ENCODE measurements at places on chromosomes 11 and 22.

GRCh38 chr11:30902929-30903328 lies 316.8 kb upstream of the MPPED2 start:
- no peak for DNase-seq

DNA sequence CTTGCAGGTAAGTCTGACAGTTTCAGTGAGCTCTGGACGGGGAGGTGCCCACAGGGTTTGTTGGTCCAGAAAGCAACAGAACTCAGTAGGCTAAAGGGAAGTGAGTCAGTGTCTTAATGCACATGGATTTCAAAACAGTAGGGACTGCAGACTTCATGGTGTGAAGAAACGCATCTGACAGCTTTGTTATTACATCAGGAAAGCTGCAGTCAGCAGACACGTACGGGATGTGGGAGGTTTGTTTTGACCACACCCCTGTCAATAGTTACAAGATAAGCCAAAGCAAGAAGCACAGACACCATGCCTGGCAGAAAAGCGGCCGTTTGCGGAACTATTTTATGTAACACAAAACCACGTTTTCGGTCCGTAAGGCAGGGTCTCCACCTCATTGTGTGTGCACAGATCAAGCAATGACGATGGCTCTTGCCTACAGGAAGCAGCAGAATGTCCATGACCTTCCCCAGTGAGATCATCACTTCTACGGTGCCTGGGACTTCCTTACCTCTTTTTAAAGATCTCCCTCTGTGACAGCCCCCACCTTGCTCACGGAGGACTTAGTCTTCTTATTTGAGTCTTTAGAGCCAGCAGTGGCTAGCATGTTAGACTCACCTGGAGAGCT lies 58.2 kb upstream of the FTH1 start:
- DNase-seq: peak; percentile 99

GRCh38 chr11:394034-394857 lies at the start of gene PKP3:
TSS of gene PKP3 (plus strand) at chr11:394209. CDS start at chr11:394293, 84 bp downstream.
- peak; percentile 53 for DNase-seq

GRCh38 chr11:19672586-19673206 lies 39.9 kb upstream of the NAV2 start:
- no peak for DNase-seq

- peak; percentile 42 for DNase-seq
Measured at GRCh38 chr11:122042981-122043380, 73.0 kb downstream of the BLID start.

DNA sequence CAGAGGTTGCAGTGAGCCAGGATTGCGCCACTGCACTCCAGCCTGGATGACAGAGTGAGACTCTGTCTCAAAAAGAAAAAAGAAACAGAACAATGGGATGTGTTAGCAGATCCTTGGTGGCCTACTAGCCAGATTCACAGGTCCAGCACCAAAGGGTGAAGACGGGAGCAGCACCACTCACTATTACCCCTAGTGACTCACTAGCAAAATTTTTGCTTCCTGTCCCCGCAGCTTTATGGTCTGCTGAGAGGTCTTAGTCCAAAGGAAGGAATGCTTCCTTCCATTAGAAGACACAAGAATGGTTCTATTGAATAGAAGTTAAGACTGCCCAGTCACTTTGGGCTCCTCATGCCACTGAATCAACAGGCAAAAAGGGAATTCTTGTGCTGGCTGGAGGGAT lies 35.9 kb upstream of the NUP50 start:
- peak; percentile 30 for DNase-seq

DNA sequence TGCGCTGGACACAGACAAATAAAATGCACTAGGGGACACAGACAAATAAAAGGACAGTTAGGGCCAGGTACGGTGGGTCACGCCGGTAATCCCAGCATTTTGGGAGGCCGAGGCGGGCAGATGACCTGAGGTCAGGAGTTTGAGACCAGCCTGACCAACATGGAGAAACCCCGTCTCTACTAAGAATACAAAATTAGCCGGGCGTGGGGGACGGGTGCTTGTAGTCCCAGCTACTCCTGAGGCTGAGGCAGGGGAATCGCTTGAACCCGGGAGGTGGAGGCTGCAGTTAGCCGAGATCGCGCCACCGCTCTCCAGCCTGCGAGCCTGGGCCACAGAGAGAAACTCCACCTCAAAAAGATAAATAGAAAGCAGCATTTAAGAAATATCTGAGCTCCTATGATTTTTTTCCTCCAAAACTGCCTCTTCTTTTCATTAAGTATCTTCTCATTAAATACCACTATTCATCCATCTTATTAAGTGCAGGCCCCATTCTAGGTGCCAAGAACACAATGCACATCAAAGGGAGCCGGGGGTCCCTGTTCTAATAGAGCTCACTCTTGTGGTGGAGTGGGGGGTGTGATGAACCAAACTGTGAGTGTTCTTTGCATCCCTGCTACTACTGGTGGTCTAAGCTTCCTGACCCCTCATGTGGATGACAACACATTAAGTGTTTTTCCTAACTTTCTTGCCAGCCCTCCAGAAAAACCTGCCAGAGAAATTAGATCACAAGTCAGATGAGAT lies 766 bp upstream of the ZNHIT2 start:
- DNase-seq: no peak

DNA sequence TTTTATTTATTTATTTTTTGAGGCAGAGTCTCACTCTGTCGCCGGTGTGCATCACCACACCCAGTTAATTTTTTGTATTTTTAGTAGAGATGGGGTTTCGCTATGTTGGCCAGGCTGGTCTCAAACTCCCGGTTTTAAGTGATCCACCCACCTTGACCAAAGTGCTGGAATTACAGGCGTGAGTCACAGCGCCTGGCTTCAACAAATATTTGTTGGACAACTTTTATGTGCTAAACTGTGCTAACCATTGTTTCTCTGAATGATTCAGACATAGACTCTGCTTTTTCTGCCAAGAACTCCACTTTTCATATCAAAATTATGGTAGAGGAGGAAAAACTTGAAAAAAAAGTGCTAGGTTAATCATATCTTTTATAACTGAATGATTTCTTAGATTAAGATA lies 36.3 kb downstream of the MMP7 start:
- DNase-seq: peak; percentile 49

DNA sequence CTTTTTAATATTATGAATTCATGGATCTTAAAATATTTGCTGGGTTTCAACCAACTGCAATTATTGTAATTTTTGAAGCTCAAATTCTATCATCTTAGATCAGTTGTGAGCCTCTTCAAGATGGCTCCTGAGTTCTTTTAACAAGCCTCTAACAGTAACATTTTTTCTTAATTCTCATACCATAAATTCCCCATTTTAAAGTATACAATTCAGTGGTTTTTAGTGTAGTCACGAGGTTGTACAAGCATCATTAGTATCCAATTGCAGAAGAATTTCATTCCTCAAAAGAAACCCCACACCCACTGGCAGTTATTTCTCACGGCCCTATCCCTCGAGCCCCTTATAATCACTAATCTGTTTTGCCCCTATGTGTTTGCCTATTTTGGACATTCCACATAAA lies 270.8 kb downstream of the SBF2 start:
- no peak for DNase-seq

DNA sequence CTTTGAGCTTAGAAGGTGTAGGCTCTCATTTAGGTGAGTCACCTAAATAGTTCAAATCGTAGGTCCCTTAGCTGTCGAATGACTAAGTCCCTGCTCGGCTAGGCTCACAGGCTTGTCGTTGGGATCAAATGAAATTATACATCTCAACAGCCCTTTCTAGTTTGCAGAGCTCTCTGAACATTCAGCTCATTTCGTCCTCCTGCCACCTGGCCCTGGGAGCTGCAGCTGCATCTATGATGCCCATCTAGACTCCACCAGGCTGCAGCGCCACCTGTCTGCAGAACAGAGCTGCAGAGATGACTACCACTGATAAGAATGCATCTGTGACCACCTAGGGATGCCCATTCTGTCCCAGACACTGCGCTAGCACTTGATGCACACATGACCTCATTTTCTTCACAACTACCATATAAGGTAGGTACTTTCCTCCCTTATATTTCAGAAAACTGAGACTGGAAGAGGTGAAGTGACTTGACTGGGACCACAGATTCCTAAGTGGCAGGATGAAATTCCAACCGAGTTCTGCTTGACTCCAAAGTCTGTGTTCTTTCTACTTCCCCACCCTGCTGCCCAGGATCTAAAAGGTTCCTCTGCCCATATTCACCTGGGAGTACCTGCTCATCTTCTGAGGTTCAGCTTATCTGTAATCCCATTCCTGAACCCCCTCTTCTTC lies 141.1 kb upstream of the NARS2 start:
- peak; percentile 35 for DNase-seq

DNA sequence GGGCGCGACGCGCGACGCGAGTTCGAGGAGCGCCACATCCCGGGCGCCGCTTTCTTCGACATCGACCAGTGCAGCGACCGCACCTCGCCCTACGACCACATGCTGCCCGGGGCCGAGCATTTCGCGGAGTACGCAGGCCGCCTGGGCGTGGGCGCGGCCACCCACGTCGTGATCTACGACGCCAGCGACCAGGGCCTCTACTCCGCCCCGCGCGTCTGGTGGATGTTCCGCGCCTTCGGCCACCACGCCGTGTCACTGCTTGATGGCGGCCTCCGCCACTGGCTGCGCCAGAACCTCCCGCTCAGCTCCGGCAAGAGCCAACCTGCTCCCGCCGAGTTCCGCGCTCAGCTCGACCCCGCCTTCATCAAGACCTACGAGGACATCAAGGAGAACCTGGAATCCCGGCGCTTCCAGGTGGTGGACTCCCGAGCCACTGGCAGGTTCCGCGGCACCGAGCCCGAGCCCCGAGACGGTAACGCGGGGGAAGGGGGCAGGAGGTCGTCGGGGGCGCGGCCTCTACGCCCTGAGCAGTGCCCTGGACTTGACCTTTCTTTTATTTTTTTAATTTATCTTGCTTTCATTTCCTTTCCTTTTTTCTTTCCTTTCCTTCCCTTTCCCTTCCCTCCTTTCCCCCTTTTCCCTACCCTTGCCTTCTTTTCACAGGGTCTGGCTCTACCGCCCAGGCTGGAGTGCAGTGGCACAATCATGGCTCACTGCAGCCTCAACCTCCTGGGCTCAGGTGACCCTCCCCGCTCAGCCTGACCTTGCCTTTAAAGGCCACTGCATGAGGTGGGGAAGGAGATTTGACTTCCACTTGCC lies 5.0 kb downstream of the MPST start:
- no peak for DNase-seq

DNA sequence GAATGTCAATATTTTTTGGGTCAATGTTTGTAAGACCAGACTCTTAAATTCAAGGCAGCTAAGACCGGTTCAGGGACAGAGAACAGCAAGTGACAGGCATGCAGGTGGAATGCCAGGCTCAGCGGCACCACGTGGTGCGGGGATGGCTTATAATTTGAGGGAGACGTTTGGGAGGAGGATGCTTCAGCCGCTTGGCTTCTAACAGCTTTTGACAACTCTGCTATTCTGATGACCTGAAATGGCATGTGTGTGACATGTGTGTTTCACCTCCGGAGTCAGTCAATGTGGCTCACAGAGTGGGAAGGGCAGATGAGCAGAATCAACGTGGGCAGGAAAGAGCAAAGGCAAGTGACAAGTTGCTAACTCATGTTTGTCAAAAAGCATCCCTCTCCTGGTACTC lies 228.3 kb downstream of the KIRREL3 start:
- no peak for DNase-seq

- DNase-seq: peak; percentile 45
Measured at GRCh38 chr11:19673924-19674729, 38.5 kb upstream of the NAV2 start.

DNA sequence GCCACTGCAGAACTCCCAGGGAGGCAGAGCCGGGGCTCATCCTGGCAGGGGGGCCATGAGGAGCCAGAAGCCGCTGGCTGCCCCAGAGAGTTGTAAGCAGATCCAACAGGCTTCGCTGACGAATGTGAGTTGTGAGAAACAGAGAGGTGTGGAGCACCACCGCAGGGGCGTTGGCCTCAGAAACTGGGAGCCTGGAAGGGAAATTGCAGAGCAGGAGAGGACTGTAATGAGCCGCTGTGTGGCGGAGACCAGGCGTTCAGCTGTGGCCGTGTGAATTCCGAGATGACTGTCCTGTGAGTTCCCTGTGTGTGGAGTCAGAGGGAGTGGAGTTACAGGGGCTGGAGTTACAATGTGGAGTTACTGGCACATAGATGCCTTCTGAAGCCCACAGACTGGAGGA lies 27.7 kb upstream of the ETS1 start:
- DNase-seq: no peak

- DNase-seq: no peak
Measured at GRCh38 chr22:23718371-23719165, 27.8 kb downstream of the RGL4 start.

GRCh38 chr22:40179526-40179925 lies 1.8 kb downstream of the TNRC6B start:
- DNase-seq: no peak

DNA sequence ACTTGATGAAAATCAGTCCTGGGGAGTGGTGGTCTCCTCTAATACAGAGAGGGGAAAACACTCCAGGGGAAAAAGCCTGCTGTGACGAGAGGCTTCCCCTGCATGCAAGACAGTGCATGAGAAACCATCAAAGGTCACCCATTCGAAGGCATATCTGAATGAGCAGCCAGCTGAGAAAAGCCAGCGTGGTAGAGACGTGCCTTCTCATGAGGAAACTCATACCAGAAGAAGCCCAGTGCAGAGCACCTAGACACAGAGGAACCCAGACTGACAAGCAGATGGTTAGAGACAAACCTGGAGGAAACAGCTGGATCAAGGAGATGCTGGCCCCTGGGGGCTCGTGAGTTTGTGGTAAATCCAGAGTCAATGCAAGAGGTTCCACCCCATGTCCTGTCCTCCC lies 534.8 kb downstream of the BRD1 start:
- DNase-seq: no peak

DNA sequence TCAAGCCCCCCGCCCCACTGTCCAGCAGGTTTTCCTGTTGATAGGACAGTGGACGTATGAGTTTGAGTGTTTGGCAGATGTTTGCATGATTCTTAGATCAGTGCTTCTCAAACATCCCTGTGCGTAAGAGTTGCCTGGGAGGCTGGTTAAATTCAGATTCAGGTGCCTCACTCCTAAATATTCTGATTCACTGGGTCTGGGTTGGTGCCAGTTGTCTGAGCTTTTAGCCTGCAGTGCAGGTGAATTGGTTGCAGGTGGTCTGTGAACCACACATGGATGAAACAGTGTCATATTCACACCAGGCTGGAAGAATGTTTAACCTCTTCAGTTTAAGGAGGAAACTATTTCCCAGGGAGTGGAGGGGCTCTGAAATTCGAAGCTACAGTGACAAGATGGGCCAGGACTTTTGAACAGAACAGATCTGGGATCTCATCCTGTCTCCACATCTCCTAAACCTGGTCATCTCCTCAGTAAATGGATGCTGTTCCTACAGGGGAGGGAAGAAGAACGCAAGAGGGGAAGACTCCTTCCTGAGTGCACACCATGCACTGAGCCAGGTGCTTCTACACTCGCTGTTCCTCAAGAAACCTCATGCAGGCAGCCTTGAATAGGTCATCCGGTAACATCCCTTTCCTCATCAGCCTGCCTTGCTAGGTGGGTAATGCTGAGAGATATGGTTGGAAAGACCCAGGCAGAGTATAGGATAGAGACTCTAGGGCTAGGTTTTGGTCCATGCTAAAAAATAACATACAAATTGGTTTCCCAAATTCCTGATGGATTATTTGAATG lies 47.8 kb downstream of the TEAD1 start:
- no peak for DNase-seq

GRCh38 chr11:123581651-123582399 lies 72.6 kb downstream of the SCN3B start:
- no peak for DNase-seq

All from fibroblast of villous mesenchyme (primary cell).